ENCODE measurements at places on chromosomes 13 and 19.

DNA sequence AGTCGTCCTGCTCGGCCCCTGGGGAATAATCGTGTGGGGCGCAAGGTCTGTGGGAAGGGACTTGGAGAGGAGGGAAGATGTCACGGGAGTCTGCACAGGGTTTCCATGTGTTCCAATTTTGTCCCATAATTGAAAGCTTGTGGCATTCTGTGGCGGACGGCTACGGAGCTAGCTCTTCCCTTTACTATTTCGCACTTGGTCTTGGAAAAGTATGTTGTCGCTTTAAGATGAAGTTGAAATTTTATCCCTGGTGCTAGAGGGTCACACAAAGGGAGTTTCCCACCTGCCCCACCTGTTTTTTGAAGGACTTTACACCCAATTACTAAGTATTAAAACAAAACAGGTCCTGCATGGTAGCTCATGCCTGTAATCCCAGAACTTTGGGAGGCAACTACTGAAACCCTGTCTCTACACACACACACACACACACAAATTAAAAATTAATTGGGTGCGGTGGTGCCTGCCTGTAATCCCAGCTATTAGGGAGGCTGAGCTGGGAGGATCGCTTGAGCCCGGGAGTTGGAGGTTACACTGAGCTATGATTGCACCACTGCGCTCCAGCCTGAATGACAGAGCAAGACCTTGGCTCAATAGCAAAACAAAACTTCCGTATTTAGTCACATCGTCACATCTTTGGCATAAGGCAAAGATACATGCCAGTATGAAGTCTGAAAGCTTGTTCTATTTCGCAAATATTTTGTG is 967 bp upstream of the TPT1 start:
- DNase-seq = no peak

DNA sequence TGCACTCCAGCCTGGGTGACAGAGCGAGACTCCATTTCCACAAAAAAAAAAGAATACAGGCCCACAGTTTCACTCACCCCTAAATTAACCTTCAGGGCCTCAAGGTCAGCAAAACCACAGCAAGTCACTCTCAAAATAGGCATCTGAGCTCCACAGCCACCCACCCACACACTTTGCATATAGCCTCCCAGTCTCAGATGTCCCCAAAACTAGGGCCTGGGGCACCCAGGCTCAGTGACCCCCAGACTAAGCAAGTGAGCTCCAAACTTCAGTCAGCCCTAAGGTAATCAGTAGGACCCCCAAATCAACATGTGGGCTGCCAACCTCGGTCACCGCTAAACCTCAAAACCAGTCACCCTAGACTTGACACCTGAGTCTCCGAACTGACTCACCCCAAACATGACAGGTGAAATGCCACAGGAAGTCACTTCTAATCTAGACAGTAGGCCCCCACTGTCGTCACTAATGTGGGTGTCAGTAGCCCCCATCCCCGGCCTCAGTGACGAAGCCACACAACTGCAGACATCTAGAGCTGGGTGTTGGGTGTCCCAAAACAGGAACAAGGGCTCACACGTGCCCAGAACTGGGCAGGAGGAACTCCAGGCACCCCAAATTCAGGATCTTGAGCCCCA is 13.9 kb downstream of the RABAC1 start:
- no peak for DNase-seq

DNA sequence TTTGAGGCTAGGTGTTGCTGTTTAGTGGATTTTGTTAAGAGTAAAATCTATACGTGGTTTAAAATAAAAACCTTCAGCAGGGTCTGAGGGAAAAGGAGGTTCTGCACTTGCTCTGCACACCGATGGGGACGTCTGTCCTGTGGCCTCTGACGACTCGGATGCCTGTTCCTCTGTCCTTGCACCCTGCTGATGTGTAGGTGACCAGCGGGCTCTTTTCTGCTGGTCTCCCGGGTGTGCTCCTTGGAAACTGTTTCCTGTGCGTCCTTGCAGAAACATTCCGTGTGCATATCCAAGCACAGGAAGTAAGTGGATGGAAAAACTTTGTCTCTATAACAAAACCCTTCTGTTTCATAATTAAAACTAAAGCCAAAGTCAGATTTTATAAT is 3.8 kb downstream of the ATP4B start:
- no peak for DNase-seq

- DNase-seq = peak; percentile 96
Measured at GRCh38 chr19:39112338-39112890, 13.2 kb upstream of the PAK4 start.

DNA sequence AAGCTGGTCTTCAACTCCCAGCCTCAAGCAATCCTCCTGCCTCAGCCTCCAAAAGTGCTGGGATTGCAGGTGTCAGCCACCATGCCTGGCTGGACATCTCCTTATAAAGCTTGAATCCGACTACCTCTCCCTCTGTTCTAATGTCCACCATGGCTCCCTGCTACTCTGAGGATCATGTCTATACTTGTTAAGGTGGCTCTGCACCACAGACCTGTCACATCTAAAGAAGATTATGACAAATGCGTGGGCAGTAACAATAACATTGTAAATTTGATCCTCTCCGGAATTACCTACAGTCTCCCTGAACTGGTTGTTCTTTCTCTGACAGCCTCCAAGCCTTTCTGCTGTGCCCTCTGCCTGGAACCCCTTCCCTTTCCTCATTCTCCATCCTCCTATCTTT is 1.8 kb downstream of the NXNL1 start:
- no peak for DNase-seq

GRCh38 chr19:48090281-48090802 is 20.3 kb downstream of the PLA2G4C start:
- no peak for DNase-seq

- no peak for DNase-seq
Measured at GRCh38 chr13:46109451-46109850, 4.6 kb upstream of the CPB2 start.

- DNase-seq = no peak
Measured at GRCh38 chr19:5865772-5866171, 4.6 kb downstream of the FUT5 start.

- peak; percentile 60 for DNase-seq
Measured at GRCh38 chr19:49997709-49998108, 27.5 kb downstream of the VRK3 start.

- DNase-seq = no peak
Measured at GRCh38 chr19:35629332-35629633, 447 bp downstream of the RBM42 start.

- DNase-seq = no peak
Measured at GRCh38 chr19:46133101-46133627, 8.7 kb upstream of the IGFL3 start.

- no peak for DNase-seq
Measured at GRCh38 chr13:73390100-73390499, 331.3 kb downstream of the KLF5 start.

DNA sequence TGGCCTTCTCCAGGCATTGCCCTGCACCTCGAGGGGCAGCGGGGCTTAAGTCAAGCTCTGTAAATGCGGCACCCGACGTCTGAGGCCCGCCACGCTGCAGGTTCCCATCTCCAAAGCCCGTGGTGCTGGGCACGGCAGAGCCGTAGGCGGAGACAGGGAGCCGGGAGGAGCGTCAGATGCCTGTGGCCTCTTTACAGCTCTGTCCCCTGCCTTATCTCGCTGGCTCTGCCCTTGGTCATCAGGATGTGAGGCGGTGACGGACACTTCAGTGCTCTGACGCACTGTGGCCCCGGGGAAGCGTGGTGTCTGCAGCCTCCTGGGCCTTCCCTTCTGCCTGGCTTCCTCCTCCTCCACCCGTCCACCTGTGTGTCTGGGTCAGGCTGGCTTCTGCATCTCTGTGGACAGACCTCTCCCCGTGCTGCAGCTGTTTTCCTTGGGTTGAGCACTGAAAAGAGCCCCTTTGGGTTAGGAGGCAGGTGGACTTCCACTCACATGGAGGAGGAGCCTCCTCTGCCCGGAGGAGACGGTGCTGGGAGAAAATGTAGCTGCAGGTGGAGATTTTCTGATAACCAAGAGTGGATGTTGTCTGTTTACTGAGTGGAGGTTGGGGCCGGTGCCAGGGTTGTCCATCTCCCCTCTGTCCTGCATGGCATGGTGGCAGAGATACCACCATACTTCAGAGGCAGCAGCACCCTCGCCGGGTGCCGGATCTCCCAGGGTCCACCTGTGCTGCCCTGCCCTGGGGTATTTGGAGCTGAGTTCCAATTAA is 14.6 kb downstream of the MCF2L start:
- no peak for DNase-seq

DNA sequence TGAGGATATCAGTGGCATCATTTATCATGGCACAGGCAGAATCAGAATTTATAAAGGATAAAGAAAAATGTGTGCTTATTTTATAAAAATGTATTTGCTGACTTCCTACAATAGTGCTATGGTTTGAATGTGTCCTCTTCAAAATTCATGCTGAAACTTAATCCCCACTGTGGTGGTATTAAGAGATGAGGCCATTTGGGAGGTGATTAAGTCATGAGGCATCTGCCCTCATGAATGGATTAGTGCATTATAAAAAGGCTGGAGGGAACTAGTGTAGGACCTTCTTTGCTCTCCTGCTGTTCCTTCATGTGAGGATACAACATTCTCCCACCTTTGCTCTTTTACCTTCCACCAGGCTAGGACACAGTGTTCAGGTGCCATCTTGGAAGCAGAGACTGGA is 212.8 kb downstream of the RFC3 start:
- no peak for DNase-seq

DNA sequence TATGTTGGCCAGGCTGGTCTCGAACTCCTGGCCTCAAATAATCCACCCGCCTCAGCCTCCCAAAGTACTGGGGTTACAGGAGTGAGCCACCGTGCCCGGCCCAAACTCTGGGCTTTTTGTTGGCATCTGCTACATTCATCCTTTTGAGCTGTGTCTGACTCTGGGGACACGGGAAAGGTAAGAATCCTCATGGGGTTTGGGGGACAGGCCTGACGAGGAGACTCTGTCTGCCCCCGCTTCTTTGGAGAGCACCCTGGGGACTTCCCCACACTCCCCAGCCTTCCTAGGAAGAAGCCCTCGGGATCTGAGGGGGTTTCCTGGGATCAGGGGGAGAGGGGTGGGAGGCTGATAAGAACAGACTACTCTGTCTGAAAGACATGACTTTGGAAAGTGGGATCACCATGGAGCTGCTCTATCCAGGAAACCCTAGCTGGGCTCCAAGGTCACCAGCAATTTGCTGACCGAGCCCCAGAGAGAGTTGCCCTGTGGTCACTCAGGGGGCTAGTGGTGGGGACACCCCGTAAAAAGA is 8.1 kb upstream of the FCER2 start:
- DNase-seq = no peak

- no peak for DNase-seq
Measured at GRCh38 chr19:51166846-51167490, 24.9 kb downstream of the SIGLEC7 start.

DNA sequence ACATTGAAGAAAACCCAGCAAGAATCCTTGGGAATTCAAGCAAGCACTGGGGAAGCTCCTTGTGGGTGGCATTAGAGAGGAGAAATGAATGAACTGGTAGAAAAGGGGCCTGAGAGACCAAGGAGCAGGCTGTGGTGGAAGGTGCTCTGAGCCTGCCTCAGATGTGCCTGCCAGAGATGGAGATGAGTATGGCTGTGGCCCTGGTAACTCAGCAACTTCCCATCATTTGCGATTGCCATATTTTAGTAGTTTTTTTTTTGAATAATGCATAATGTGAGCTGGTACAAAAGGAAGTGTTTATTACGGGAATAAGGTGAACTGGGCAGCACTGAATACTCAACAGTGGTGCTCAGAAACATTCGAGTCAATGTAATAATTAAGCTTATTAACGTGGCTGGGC is 39.1 kb downstream of the ERICH6B start:
- DNase-seq = no peak

DNA sequence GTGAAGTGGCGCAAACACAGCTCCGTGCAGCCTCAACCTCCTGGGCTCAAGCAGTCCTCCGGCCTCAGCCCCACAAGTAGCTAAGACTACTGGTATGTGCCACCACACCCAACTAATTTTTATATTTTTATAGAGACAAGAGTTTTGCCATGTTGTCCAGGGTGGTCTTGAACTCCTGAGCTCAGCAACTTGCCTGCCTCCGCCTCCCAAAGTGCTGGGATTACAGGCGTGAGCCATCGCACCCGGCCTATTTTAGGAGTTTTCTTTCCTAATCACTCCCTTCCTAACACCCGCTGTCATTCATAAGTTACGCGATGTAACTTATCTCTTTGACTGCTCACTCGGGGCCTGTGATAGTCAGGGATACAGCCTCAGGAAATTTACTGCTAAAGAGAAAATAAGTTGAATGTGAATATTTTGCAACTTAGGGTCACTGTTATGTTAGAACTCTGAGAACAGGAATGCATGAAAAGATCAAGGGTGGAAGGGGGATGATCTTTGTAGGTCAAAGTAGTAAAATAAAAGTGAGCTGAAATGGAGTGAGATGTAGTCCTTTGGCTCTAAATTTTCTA is 140.3 kb downstream of the DCT start:
- no peak for DNase-seq

DNA sequence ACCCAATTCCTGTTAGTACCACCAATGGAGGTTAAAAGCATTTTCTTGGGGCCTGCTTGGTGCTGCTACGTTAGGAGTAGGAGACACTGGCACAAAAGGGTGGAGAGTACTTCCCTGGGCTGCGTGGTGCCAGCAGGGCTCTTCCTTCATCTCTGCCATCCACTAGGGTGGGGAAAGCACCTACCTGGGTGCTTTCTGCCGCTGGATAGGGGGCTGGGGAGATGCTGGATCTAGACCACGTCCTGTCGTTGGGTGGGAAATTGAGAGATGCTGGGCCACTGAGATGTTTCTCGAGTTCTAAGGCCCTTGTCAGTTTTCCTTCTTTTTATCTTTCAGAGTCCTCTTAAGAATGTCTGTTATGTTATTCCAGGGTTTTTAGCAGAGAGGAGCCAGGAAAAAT is 6.7 kb upstream of the FCGBP start:
- no peak for DNase-seq

DNA sequence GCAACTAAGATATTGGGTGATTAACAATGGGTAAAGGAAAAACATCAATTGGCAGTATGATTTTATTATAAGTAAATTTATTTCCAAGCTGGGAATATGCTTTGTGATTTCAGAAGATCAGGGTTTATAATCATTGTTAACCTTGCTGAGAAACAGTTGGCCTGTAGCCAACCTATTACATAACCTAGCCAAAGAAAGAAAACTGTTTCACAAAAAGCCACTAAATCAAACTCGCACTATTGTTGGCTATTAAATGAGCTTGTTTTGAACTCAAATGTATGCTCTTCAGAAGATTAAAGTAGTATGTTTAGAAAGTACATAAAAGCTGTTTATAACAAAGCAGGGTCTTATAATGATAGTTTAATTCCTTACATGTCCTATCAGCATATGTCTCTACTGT is 151.7 kb downstream of the LHFPL6 start:
- no peak for DNase-seq

- peak; percentile 11 for DNase-seq
Measured at GRCh38 chr19:50567882-50568727, at the start of gene LRRC4B. TSS of gene LRRC4B (minus strand) at chr19:50568435. CDS start at chr19:50548838, 19,597 bp downstream.

Data from 8988T (cell line).